ENCODE measurements at places on chromosomes 6 and 20.

DNA sequence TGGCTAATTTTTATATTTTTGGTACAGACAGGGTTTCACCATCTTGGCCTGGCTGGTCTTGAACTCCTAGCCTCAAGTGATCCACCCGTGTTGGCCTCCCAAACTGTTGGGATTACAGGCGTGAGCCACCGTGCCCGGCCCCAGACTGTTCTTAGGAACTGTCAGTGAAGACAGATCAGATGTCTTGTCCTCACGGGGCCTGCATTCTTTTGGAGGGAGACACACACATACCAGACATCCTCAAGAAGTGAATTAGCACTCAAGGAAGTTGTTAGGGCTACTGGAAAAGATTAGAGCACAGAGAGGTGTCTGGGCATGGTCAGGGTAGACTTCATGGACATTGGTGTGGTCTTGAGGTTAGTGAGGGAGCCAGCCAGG lies 10.3 kb upstream of the LPIN3 start:
- DNase-seq = no peak

DNA sequence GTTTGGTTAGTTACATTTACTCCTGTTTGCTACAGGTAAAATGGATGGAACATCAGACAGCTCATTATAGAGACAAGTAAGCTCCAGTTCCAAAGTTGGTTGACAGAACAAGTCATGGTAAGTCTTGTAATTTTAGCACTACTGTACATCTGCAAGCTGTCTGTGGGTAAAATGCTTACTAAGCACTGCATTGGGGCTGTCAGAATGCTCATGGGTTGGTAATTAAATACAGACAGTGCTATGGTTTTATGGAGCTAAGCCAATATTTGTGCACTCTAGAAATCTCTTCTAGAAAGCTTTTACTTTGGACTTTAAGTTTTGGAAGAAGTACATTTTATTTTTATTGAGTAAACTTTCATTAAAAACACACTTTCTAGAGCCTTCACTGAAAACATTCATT lies 419.2 kb upstream of the MMS22L start:
- no peak for DNase-seq

- no peak for DNase-seq
Observed at GRCh38 chr20:40952136-40952535, 76.5 kb upstream of the TOP1 start.

- peak; percentile 22 for DNase-seq
Observed at GRCh38 chr6:23016696-23017095, 447.3 kb downstream of the HDGFL1 start.

GRCh38 chr20:7966176-7966575 lies 25.9 kb upstream of the HAO1 start:
- DNase-seq = no peak

GRCh38 chr6:158544428-158544827 lies 15.5 kb upstream of the TMEM181 start:
- no peak for DNase-seq

- no peak for DNase-seq
Observed at GRCh38 chr6:44439270-44440045, 52.0 kb downstream of the CDC5L start.

GRCh38 chr6:24780206-24780605 lies 5.5 kb downstream of the GMNN start:
- DNase-seq = no peak

- no peak for DNase-seq
Observed at GRCh38 chr20:41180599-41181333, 43.4 kb downstream of the PLCG1 start.

- no peak for DNase-seq
Observed at GRCh38 chr6:70599187-70599586, 32.5 kb downstream of the SDHAF4 start.

DNA sequence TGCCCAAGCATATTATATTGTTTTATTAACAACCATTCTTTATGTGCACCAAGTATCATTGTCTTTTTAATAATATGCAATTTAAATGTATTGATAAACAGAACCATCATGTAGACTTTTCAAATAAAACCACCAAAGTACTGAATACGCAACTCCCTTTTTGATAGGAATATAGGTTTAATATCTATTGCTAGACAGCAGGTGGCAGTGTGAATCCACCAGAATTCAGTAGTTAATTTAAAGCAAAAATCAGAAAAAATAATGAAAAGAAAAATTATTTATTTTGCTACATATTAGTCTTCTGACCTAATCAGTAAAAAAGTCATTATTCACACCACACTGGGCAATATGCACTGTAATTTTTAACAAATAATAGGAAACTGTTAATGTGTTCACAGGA lies 143.7 kb downstream of the KLHL32 start:
- peak; percentile 71 for DNase-seq

- DNase-seq = peak; percentile 7
Observed at GRCh38 chr20:18717062-18717461, 96.5 kb upstream of the SCP2D1 start.

GRCh38 chr6:128696691-128697689 lies 176.6 kb upstream of the PTPRK start:
- DNase-seq = no peak

GRCh38 chr6:42403831-42404230 lies 47.9 kb downstream of the TRERF1 start:
- DNase-seq = no peak

DNA sequence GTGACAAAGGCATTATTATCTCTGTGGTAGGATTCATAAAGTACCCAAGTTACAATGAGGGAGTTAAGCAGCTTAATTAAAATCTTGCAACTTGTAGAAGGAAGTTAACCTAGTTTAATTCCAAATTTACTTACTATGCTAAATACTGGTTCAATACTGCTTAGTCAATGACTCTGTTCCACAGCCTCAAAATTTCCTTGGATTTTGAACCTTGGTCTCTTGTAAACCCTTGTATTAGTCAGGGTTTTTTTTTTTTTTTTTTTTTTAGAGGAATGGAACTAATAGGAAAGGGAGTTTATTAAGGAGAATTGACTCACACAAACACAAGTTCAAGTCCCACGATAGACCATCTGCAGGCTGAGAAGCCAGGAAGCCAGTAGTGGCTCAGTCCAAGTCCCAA lies 163.4 kb downstream of the HS3ST5 start:
- DNase-seq = no peak

- DNase-seq = no peak
Observed at GRCh38 chr20:9031991-9032390, 36.9 kb upstream of the PLCB4 start.

DNA sequence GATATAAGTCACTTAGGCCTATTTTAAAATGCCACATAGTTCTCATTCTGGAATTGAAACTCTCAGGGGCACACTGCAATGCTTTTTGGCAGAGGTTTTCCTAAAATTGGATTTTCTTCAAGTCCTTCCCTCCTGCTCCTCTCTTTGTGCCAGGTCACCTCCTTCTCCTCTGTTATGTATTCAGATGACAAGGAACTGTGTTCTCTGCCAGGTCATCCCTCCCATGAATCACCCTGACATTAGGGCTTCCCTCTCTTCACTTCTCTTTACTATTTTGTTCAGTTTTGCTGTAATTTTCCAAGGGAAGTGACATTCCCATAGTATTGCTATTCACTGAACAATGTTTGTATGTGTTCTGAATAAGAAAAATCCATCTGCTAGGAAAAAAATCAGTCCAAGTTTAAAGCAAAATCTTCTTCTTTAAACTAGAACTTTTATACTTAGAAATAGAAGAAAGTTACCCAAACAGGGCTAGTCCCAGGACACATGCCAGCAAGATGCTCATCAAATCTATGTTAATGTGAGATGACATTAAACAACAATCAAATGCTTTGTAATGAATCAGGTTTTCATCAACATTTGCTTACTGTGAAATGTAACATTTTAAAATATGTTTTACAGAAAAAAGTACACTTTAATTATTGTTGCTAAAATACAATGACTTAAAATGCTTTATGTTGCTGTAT lies 461.1 kb downstream of the MMUT start:
- DNase-seq = no peak

DNA sequence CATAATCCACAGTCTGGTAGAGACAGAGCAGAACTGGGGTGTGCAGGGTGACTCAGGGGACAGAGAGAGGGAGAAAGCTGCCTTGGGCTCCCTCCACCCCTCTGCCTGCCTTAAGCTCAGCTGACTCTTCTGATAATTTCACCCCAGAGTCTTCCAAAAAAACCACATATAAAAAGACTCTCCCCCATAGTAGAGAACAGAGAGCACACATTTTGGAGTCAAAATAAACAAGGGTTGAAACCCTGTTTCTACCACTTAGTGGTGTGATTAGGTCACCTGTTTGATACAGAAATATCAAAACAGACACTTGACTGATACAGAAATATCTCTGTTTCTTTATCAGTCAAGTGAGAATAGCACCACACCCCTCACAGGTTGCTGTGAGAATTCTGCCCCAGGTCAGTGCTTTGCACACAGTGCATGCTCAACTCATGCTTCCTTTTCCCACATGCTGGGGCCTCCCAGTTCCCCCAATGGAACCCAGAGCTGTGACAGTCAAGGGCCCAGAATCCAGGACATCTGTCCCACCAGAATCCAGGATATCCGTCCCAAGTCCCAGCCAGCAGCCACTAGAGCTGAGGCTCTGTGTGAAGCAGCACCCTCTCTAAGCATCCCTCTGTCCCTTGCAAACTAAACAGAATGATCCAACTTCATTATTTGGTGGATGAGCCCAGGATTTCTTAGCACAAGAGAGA lies 1.2 kb downstream of the TREML2 start:
- DNase-seq = peak; percentile 61

DNA sequence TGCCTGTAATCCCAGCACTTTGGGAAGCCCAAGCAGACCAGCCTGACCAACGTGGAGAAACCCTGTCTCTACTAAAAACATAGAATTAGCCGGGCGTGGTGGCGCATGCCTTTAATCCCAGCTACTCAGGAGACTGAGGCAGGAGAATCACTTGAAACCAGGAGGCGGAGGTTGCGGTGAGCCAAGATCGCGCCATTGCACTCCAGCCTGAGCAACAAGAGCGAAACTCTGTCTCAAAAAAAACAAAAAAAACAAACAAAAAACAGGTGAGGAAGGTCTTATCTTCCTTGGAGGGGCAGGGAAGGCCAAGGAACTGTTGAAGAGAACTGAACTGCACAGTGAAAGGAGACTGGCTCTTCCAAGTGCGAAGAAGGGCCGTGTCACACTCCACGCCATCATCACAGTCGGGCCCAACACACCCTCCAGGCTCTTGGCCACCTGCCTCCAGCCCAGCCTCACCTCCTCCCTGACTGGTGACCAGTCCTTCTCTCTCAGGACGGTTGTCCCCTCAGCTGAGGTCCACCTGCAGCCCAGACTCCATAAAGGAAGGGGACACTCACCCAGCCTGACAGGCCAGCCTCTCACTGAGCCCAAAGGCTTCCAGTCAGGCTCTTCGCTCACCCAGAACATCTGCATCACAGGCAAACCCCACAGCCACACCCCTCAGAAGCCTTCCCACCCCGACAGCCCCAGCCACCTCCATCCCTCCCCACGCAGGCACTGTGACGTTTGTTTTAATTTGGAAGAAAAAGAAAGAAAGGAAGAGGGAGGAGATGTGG lies 4.1 kb downstream of the ZC3H12D start:
- DNase-seq = no peak

GRCh38 chr6:15841937-15842726 lies 179.3 kb upstream of the DTNBP1 start:
- DNase-seq = no peak

DNA sequence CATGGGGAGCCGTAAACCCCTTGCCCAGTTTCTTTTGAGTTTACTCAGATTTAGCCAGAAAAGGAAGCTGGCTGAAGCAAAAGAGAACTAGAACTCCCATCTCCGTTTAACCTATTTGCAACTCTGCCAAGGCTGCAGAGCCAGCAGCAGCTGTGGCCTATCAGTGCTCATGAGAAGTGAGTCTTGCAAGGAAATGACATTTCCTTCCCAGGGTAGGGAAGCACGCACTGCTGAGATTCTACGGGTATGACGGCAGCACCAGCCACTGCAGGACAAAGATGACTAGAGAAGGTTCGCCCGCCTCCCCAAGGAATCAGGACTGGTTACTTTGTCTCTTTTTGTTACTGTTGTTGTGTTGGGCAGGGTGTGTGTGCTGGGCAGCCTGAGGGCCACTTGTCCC lies 47.6 kb downstream of the PPP1R3G start:
- DNase-seq = peak; percentile 63

GRCh38 chr6:43923376-43924221 lies 153.6 kb downstream of the VEGFA start:
- peak; percentile 31 for DNase-seq

GRCh38 chr6:138896104-138896756 lies 91.8 kb downstream of the REPS1 start:
- no peak for DNase-seq

DNA sequence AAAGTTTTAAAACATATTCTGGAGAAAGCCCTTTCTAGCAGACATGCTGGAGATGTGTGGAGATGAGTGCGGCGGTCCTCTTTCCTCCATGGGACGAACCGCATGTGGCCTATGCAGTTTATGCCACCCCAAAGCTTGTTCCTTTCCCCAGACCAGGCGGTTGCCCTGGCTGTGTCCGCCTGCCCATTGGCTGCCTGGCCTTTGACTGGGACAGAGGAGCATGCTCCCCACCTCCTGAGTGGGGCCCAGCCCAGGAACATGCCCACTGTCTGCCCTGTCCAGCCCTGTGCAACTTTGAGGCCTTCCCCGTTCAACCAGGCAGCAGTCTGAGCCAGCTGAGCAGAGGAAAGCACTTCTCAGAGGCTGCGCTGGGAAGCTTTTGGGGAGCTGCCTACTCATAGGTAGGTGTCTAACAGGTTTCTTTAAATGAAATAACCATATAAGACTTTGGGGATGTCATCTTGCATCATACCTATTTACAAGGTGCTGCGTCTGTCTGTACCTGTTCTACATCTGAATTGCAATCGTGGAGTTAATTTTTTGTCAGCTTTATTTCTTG lies 20.6 kb downstream of the FOXC1 start:
- no peak for DNase-seq

DNA sequence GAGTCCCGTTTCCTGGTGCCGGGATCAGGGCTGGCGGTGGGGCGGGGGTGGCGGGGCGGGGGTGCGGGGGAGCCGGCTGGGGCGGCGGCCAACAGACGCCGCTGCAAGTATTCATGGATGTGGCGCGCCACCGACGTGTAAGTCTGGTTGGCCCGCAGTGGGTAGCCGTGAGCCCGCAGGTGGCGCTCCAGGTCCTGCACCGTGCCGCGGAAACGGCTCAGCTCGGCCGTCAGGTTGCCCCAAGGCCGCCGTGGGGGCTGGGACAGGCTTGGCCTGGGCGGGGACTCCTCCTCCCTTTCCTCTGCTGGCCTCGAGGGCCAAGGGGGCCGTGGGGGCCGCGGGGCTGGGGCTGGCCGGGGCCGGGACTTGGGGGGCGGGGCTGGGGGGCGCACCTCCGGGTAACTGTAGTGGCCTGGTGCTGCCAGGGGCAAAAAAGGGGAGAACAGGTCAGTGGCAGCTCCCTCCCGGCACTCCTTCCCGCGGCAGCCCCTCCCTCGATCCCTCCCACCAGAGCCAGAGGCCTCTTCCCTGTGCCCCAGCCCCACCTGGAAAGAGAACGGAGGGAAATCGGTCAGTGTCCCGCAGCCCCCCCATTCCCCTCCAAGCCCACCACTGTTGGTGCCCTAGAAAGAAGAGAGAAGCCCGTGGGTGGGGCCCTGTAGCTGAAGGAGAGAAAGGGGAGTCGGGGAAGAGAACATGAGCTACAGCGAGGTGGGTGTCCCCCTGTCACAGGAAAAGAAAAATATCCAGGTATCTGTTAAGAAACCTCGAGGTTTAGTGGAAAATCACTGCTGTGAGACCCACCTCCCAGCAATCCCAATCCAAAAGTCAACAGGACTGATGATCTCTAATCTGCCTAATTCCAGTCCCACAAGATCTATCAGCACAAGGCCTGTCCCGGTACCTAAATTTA lies 21.3 kb downstream of the TNXB start:
- peak; percentile 86 for DNase-seq
